ENCODE measurements at places on chromosomes 11 and 22.

DNA sequence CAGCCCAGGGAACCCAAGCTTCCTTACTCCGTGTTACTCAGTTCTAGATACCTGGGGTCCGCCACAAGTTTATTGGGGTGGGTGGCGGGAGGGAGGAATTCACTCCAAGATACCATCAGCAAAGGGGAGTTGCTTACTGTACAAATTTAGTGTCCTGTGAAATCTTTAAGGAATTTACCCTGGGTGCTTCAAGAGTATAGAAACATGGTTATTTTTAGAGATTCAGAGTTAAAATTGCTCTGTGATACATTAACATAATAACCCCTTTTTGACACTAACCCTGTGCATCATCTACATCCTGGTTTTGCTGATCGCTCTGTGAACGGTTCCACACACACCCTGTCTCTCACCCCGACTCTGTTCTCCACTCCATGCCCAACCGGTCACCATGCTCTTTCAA, 18.9 kb upstream of the LYVE1 start:
- DNase-seq: no peak

DNA sequence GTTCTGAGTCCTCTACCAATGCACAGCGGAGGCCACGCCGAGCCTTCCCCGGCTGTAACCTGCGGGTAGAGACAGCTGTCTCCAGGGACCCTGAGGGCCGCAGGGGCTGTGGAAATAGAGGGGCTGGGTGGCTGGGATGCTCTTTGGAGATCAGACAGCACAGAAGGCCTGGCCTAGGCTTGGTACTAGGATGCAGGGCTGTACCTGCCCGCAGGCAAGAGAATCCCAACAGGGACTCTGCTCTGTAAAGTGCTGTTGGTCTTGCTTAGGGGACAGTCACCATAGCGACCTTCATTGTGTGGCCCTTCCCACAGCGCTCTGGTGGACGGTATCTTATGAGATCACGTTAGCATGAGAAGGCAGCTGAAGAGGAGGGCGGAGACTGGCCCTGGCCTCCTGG, 11.3 kb upstream of the KCNJ5 start:
- no peak for DNase-seq

GRCh38 chr22:35152316-35152715, 86.4 kb downstream of the ISX start:
- no peak for DNase-seq

DNA sequence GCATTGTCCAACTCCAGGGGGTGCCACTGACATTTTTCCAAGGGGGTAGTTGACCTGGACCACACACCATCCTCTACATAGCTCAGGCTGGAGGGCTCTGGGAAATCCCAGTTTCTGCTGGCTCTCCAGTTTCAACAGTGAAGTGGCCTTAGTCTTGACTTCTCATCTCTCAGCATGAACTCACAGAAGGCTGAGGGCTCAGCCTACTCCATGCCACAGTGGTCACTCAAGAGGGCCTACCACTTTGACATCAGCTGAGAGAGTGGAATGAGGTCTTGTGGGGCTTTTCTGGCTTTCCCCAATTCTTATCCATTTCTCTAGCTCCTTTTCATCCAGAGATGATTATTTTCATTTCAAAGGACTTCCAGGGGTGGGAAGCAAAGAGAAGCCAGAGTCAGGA, 7.4 kb downstream of the HTR3A start:
- no peak for DNase-seq

- DNase-seq: no peak
Observed at GRCh38 chr22:18905540-18906409, at the start of gene DGCR6. Gene DGCR6 (plus strand): TSS chr22:18906320. CDS start chr22:18906375, 55 bp downstream.

- DNase-seq: no peak
Observed at GRCh38 chr11:116646191-116646590, 126.6 kb downstream of the BUD13 start.

- no peak for DNase-seq
Observed at GRCh38 chr11:120239713-120240640, at the start of gene POU2F3. Gene POU2F3 (plus strand): TSS chr11:120240140. CDS start chr11:120240344, 204 bp downstream.

DNA sequence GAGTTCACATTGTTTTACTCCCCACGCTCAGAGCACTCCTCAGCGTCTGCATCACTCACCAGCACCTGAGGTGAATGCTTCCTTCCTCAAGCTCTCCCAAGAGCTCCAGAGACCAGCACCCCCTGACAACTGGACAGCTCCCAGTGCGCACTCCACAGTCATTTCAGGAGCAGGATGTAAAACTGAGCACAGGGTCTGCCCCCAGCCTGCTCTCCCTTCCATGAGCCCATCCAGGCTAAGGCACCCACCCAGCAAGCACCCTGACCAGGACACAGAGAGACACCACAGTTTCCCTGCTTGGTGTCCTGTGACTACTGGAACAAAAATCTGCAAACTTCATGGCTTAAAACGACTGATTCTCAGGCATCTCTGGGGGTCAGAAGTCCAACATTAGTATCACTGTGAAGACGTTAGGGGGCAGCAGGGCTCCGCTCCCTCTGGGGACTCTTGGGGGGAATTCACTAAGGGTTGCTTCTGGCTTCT, 3.3 kb downstream of the SCGB1D2 start:
- DNase-seq: no peak

DNA sequence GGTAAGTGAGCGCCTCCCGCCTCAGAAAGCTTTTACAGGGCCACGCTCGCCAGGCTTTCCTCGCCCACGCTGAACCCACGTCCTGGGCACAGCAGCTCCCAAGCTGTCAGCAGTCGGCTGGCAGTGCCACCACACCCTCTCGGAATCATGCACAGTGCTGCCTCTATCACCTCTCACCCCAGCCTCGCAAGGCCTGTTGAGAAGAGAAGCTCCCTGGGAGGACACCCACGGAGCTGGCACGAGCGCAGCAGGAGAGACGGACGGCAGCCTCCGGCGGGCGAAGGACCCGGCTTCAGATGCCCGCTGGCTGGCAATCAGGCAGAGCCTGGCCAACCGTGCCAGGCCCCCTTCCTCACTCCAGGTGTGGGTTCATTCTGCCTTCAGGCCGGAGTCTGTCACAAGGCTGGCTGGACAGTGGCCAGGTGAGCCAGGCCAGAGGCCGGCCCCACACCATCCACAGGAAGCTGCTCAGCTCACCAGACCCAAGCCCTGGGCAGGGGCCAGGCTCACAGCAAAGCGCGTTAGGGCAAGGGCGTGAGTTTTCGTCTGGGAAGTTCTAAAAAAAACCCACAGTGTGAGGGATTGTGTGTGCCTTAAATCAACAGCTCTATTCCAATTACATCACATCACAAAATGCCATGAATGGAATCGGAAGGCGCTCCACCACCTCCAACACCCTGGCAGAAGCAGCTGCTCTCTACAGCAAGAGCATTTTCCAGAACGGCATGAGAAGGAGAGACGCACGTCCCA, 33.2 kb downstream of the TOLLIP start:
- DNase-seq: no peak

DNA sequence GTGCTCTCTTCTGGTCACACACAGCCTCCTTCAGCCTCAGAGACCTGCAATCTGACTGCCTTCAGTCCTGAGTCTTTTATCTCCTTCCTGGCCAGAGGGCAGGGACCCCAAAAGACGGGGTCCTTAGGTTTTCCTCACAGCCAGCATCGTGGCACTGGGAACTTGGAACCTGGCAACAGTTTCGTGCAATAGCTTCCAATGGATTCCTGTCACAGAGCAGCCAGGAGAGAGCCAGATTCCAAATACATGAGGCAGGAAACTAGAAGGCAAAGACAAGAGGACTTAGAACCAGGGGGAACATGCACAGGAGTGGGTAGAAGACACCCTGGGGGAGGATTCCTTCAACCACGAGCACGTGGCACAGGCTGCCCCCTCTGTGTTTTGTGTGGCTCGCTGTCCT, 48.6 kb downstream of the C11orf91 start:
- no peak for DNase-seq

DNA sequence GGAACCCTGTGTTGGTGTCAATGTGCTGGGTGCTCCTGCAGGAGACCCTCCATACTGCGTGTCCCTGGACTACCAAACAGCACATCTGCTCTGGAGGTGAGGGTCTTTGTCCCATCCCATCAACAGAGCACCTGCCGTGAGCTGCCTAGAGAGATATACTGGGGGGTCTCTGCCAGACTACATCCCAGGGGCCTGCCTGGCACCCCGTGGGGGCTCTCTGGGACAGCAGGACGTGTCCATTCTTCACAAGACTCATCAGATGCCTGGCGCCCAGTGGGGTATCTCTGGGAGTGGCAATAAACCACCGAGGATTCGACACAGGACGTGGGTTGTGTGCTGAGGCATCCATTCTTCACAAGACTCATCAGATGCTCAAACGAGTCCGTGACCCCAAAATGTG, 42.7 kb downstream of the SHANK2 start:
- DNase-seq: no peak

DNA sequence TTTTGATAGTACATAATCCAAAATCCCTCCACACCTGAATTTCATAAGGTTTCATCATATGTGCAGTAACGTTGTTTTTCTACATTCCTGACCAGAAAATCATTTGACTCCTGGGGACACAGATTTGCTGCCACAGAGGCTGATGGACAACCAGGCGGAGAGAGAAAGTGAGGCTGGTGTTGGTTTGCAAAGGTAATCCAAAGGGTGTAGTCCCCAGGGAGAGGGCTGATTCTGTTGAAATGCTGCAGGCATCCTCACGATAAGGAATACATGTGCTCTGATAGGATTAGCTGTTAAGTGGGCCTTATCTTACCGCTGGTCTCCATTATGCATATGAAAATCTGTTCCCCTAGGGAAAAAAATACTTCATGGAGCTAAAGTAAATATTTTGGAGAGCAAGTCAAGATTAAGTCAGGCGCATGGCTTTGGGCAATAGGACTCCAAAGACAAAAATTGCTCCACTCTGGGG, 8.1 kb downstream of the APOL6 start:
- DNase-seq: no peak

GRCh38 chr11:46363455-46364005, 16.3 kb downstream of the DGKZ start:
- no peak for DNase-seq

- no peak for DNase-seq
Observed at GRCh38 chr11:45654231-45655011, 11.0 kb downstream of the CHST1 start.

DNA sequence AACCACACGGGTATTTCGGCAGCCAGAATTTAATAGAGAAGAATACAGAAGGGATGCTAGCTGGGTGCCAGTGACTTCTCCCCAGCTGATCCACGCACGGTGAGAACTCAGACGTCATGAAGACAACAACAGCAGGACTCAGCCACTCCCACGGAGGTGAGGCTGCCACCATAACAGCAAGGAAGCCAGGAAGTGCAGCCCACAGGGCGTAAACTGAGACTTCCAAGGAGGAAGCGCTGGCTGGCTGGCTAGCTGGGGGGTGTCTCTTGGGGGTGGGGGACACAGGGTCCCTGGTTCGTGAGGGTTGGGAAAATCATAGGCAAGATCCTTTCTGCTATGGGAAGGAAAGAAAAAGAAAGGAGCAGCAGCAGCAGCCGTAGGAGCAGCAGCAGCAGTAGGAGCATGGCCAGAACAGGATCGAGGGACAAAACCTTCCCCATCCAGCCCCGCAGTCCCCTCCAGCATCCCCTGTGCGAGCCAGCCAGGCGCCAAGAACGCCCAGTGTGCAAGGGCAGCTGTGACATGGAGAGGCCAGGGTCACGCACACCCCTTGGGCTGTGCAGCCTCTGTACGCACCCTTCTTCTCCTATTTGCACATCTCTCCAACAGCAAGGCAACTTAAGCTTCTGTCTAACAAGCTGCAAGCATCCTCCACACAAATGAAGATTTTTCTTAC, 49.6 kb upstream of the SHANK2 start:
- DNase-seq: no peak

DNA sequence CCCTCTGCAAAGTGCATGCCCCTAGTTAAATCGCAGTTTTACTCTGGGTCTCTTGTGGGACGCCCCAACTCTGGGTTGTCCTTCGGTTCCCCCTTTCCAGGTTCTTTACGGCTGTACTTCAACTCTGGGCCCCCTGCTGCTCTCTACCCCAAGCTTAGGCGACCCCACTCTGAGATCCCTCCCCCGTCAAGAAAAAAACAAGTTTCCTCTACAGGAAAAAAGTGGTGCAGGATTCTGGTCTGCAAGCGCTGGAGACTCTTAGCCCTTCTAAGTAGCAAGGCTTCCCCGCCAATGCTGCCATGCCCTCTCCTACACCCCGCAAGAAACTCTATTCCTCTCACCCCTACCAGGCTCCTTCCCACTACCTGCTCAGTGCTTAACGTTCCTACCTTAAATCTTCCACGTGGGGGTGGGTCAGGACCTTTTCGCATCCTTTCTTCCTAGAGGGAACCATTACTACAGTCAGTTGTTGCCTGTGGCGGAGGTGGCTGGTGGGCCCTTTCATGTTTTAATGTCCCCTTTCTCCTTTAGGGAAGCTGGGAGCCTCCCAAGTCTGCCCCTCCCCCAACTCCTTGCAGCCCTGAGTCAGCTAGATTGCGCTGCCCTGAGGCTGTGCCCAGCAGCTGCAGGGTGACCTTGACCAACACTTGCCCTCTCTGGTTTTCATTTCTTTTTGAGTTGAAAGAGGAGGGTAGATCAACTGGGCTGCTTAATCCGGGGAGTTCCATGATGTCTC, 1.4 kb downstream of the NEFH start:
- DNase-seq: no peak

GRCh38 chr22:19526702-19527111, 2.5 kb upstream of the CLDN5 start:
- no peak for DNase-seq

GRCh38 chr11:128318856-128319474, 268.4 kb downstream of the ETS1 start:
- DNase-seq: no peak
